ENCODE measurements at places on chromosomes 16 and 17.

GRCh38 chr16:23182679-23183542, at the start of gene SCNN1G:
Gene SCNN1G, plus strand, starts transcription at chr16:23182745. Its CDS starts 3,527 bp downstream, at chr16:23186272.
- DNase-seq = no peak

DNA sequence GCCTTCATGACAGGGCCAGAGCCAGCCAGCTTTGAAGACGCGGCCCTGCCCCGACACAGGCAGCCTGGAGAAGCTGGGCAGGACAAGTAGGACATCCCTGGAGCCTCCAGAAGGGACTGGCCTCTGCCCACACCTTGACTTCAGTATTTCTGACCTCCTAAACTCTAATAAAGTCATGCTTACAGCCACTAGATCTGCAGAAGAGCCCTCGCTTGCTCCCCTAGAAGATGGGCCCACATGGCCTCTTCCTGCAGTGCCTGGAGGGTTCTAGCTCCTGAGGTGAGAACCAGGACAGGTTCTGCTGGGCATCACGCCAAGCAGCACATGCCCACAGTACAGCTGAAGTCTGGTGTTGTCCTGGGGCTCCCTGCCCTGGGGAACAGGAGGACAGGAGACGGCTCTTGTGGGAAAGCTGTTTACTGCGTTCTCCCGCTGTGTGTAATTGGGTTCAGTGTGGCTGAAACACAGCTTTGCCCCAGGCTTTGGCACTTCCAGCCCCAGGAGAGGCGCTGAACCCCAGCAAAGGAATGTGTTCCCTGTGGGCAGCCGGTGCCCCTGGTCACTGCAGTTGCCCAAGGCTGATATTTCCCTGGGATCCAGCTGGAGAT, 2.6 kb downstream of the APRT start:
- DNase-seq = no peak

- no peak for DNase-seq
These were observed 347.7 kb downstream of the NPIPA8 start for GRCh38 chr16:17988839-17989238.

GRCh38 chr16:8155275-8155674, 435.0 kb downstream of the TMEM114 start:
- DNase-seq = no peak

DNA sequence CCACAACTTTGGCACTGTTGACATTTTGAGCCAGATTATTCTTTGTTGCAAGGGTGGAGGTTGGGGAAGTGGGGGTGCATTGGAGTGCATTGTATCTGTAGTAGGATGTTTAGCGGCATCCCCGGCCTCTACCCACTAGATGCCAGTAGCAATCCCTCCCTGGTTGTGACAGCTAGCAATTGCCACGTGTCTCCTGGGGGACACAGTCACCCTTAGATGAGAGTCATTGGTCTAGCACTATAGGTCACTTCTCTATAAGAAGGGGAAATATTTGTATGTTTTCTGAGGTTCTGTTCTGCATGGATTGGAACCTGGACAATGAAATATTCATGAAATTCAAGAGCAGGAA, 32.4 kb downstream of the MSI2 start:
- DNase-seq = no peak

GRCh38 chr16:88279998-88280397, 102.8 kb upstream of the ZNF469 start:
- DNase-seq = no peak

DNA sequence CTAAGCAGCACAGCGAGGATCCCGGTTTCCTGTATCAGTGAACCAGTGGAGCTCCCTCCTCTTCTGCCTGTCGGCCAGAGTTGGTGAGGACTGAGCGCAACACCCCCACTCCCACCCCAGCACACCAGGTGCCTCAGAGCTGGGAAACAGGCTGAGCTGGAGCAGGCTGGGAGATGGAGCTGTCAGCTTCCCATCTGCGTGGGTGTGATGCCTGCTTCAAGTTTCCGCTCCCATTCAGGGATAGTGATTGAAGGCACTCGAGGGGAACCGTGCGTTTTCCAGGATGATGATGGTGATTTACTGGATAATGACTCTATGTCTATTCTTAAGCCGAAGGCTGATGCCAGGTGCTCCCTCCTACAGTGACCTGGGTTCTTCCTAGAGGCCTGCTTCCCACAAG, 144.5 kb downstream of the TMEM132E start:
- peak; percentile 29 for DNase-seq

- no peak for DNase-seq
These were observed 90.5 kb downstream of the CA4 start for GRCh38 chr17:60240290-60240689.

GRCh38 chr16:75224306-75225082, 5.7 kb downstream of the CTRB1 start:
- DNase-seq = no peak

DNA sequence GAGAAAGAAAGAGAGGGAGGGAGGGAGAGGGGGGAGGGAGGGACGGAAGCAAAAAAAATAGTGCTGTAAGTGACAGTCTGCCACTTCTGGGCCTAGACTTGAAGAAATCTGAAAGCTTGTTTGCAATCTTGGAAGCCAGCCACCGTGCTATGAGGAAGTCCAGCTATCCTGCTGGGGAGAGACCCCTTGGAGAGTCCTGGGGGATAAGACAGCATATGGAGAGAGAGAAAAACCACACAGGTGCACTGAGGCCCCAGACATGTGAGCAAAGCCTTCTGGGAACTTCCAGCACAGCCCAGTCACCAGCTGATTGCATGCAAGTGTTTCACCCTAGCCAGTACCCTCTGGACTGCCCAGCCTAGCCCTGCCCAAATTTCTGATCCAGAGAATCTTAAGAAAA, 12.6 kb upstream of the ALOX12B start:
- no peak for DNase-seq

- DNase-seq = peak; percentile 69
These were observed 15.8 kb downstream of the SNX20 start for GRCh38 chr16:50665128-50665878.

DNA sequence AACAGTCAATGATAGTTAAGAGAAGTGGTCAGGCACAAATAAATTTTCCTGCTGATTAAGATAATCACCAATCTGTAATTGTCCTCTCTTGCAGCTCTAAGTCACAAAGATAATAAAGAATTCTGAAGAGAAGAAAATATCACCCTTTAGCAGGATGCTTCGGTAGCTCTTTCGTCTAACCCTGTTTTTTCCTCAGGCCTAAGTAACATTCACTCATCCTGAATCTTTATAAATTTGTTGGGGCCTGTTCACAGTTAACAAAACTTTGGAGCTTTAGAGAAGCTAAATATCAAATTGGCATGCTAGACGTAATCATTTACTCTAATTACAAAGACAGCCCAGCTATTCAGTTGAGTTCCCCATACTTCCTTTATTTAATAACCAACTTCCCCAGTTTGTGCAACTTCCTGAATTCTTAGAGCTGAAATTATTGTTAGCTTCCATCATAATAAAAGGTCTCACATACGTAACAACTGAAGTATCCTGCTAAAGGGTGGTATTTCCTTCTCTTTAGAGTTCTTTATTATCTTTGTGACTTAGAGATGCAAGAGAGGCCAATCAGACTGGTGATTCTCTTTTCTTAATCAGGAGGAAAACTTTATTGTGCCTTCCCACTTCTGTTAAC, 118.6 kb downstream of the TANGO6 start:
- DNase-seq = no peak

- DNase-seq = no peak
These were observed 6.7 kb downstream of the SMIM5 start for GRCh38 chr17:75639771-75640555.

- DNase-seq = no peak
These were observed 717.3 kb downstream of the KCNJ2 start for GRCh38 chr17:70886648-70887047.

- no peak for DNase-seq
These were observed 169.3 kb downstream of the RAB11FIP4 start for GRCh38 chr17:31560616-31561235.

- DNase-seq = no peak
These were observed 38.9 kb upstream of the SNN start for GRCh38 chr16:11629071-11630030.

- no peak for DNase-seq
These were observed 62.2 kb downstream of the NXN start for GRCh38 chr17:917391-917811.

DNA sequence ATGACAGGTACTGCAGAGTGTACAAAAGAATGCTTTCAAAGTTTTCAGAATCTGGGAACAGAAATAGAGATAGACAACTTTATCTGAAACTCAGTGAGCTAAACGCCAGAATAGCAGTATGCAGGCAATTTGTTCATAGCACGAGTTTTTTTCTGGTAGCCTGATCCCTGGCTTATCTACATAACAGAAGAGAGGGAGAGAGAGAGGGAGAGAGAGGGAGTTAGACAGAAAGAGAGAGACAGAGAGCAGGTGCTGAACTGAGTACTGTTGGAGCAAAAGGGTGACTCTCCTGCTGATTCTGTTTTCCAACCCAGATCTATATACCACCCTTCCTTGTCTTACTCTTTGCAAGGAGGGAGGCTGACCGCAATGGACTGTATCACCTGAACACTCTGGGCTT, 388.0 kb upstream of the CA10 start:
- DNase-seq = no peak

GRCh38 chr16:83856792-83857191, 42.1 kb upstream of the MLYCD start:
- DNase-seq = no peak

DNA sequence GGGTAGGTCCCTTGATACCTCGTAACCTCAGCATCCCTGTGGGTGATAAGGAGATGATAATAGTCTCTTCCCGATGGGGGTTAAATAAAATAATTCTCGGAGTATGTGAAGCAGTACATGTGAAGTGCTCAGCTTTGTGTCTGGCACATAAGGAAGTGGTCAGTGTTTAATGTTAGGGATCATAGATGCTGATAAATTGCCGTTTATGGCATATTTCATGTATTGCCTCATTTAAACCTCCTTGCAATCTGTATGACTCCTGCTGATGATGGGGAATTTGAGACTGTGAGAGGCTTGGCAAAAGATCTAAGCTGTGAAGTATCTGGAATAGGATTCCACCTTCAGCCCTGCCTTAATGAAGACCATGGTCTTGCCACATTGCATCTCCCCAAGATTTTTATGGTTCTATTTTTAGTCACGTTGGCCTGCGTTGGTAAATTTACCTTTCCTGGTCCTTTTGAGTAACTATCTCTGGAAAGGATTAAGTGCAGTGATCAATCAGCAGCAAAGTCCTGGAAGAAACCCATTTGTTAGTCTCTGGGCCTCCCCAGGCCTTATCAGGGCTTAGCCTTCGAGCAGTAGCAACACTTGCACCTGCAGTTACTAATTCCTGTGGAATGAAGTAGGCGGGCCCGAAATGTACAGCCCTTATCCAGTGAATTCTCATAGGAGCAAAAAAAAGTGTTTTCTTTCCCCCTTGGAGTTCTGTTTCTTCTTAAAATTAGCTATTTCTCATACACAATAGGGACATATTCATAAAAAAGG, 144.9 kb downstream of the WWOX start:
- DNase-seq = no peak

DNA sequence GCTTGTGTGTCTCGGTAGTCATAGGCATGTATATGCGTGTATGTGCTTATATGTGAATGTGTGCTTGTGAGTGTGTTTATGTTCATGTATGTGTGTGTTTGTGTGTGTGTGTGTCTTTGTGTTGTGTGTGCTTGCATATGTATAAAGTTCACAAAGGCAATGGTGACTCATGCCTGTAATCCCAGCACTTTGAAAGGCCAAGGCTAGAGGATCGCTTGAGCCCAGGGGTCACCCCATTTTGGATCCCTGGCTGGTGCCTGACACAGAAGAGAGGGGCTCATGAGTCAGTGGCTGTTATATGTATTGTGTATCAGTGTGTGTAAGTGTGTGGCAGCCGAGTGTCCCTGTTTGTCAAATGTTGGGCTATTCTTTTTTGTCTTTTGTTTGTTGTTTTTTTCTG, 69.3 kb downstream of the ABCC1 start:
- DNase-seq = no peak

DNA sequence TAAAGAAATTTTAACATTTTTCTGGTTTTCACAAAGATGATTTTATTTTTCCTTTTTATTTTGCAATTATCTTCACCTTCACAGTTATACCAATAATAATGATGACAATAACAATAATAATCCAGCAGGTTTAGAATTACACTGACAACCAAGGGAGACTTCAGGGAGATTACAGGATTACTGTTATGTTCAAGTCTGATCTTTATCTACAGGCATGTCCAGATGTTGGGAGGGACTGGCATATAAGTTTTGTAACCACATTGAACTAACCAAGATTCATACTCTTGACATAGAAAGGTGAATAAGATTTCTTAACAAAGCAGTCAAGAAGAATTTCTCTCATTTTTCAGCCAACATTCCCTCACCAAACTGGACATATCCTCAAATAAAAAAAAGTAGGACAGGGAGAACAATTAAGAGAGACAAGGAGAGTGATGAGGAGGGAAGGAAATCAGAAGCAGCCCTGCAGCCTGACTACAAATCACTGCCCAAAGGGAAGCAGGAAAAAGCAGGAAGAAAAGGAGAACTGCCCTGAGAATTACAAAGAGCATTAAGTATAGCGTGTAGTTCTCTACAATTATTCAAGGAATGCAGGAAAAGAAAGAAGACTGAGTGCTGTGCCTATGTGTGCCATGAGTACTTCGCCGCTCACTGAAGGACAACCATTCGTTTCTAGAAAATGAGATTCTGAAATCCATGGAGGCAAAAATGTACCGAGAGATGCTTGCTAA, 155.7 kb upstream of the C17orf78 start:
- no peak for DNase-seq

GRCh38 chr16:30065943-30066760, 592 bp downstream of the ALDOA start:
- peak; percentile 73 for DNase-seq

- DNase-seq = no peak
These were observed 47.6 kb upstream of the RBBP6 start for GRCh38 chr16:24491731-24492130.

- DNase-seq = no peak
These were observed 86.5 kb downstream of the SNX29 start for GRCh38 chr16:12063004-12063395.

- peak; percentile 42 for DNase-seq
These were observed 9.7 kb downstream of the CNP start for GRCh38 chr17:41976142-41976768.
